ENCODE measurements at places on chromosomes 16 and 17. TPM values are rescaled to one million over a fixed set of nuclear protein-coding genes. Genes with fewer than 3 reads are reported as not detected.

Gene TM4SF5
- total RNA-seq: not detected

Gene KRT36
- not detected for total RNA-seq

Gene PRR35
- 0.10 TPM for total RNA-seq

Gene KRT16
- total RNA-seq: not detected

Gene TEKT1
- not detected for total RNA-seq

Gene MEIOC
- not detected for total RNA-seq

Gene KRT25
- not detected for total RNA-seq

Gene TMED6
- total RNA-seq: 1.0 TPM

Gene KRT31
- not detected for total RNA-seq

Gene SLC5A10
- total RNA-seq: 0.10 TPM

Gene FAM171A2
- 0.10 TPM for total RNA-seq

Gene RAMP2
- not detected for total RNA-seq

Gene PRAC1
- total RNA-seq: not detected

Gene PYY
- total RNA-seq: not detected

Gene NOL3
- 0.73 TPM for total RNA-seq

Gene TEKT3
- total RNA-seq: not detected

Gene ACE
- total RNA-seq: 1.3 TPM

Gene LDHD
- total RNA-seq: 0.84 TPM

Gene ANKS4B
- total RNA-seq: not detected

Gene RMI2
- 1.2 TPM for total RNA-seq

Gene CEP112
- total RNA-seq: 3.3 TPM

Gene PLEKHG4
- total RNA-seq: 4.0 TPM

Gene IRX5
- 0.21 TPM for total RNA-seq

Gene CCL2
- total RNA-seq: 2.2 TPM

Gene KRTAP16-1
- 0.21 TPM for total RNA-seq

Gene MATCAP1
- total RNA-seq: 3.5 TPM

Gene COPRS
- 7.9 TPM for total RNA-seq

Gene TNRC6C
- total RNA-seq: 12.4 TPM

Gene FLOT2
- total RNA-seq: 52.7 TPM

Gene NUPR1
- total RNA-seq: under 0.01 TPM

Gene CDIP1
- total RNA-seq: 8.0 TPM

Gene GDPD1
- 0.84 TPM for total RNA-seq

Gene PSMD12
- total RNA-seq: 40.3 TPM

Gene HEATR9
- total RNA-seq: 0.63 TPM

Gene MILR1
- 29.4 TPM for total RNA-seq

Gene DPEP3
- 0.21 TPM for total RNA-seq

Gene PDE6G
- 2.1 TPM for total RNA-seq

Gene KRT32
- not detected for total RNA-seq

Gene IL17C
- 0.21 TPM for total RNA-seq

Gene PHLPP2
- 10.4 TPM for total RNA-seq

Gene RCVRN
- 0.10 TPM for total RNA-seq
